ENCODE measurements at places on chromosomes 7 and 10.

DNA sequence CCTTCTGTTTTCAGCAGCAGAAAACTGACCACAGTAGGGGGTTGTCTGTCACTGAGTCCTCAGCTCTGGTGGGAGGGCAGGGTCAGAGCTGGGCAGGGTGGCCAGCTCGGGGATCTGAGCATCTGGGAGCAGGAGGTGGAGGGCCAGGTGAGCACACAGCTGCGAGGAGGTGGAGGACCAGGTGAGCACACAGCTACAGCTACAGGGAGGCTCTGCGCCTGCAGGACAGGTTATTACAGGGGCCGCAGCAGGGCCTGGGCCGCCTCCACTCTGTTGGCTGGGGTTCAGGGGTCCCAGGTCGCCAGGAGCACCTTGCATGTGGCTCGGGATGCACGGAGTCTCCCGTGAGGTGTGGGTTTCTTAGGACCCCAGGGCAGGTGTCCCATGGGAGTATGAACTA lies 52.4 kb upstream of the PRKAR1B start:
- no peak for DNase-seq

DNA sequence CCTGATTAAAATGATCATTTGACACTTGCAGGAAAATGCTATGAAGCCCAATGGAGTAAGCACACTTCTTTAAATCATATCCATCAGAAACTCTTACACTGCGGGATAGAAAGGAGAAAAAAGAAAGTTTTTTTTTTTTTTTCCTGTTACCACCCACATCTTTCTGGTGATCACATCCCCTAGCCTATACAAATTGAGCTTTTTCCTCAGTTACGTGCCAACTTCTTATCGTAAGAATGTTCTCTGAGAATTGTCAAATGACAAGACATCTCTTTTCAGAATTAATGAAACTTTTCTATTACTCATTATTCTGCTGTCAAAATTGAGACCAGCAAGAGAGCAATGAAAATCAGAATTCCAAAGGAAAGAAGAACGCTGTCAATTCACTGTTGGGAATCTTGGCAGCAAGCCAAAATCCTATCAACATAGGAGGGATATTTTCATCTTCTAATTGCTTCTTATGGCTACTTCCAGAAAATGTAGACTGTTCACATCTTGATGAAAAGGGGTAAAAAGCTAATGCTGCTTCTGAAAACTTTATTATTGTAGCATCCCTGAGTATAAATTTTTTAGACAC lies 179.5 kb downstream of the ADAM12 start:
- no peak for DNase-seq

GRCh38 chr7:26964156-26964808 lies 99.9 kb upstream of the SKAP2 start:
- no peak for DNase-seq

DNA sequence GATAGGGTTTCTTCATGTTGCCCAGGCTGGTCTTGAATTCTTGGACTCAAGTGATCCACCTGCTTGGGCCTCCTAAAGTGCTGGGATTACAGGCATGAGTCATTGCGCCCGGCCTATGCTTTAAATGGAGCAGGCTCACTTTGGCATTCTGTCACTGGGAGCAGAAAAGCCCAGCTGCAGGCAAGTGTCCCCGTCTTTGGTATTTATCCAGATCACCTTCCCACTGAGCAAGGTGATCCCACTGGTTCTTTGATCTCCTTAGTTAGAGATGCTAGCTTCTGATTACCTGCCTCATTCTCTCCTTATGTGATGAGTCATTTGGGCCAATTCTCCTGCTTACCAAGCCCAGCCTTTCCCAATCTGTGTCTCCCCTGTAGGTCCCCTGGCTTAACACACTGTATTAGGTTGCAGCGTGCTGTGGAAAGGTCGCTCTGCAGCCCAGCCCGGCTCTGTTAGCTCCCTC lies 39.3 kb downstream of the SPDYE5 start:
- no peak for DNase-seq

- peak; percentile 62 for DNase-seq
These were observed 3.7 kb downstream of the OGA start for GRCh38 chr10:101814466-101815071.

DNA sequence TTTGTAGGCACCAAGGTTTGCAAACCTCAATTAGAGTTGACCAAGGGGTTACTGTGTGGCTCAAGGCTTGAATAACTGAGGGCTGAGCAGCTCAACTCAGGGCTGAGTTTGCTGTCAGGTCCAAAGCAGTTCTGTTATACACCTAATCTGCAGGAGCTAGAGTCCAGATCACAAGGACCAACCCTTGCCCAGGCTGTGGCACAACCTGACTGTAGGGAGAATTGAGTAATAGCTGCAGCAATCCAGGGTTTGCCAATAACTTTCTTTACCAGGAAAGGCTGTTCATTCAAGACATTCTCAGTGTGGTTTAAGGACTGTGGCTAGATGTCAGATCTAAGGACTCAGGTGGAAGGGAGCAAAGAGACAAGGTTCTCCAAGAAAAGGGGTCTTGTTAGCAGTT lies 115.6 kb upstream of the IMMP2L start:
- no peak for DNase-seq

DNA sequence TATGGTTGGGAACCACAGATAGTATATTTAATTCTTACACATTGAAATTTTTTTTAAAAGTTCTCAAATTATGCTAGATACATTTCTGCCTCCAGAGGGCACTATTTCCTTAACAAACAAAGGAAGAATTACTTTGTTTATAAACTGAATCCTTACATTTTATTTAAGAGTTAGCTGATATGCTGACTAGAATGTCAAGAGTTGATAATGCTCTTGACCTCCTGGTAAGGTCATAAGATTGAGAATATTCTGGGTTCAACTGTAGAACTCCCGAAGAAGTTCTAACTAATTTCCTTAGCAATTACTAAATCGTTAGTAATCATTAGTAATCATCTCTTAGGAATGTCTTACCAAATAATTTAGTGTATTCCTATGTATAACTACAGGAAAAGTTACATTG lies 95.3 kb upstream of the CYP26C1 start:
- peak; percentile 48 for DNase-seq

DNA sequence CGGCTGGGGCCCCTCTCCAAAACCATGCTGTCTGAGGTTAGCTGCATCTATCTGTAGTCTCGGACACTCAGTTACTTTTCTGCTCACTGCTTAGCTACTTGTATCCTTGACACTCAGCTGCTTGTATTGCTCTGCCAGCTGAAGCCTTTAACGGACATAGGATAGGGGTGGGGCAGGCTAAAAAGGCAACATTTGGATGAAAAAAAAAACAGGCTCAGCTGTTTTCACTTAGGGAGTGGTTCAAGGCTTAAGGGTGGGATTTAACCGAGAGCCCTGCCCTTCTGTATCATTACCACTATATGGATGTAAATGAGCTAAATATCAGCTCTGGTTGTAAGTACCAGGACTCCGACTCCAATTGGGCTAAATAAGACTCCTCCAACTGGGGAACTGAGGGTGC lies 28.6 kb downstream of the LSMEM1 start:
- DNase-seq, result no peak

GRCh38 chr7:73308665-73309214 lies at the start of gene NSUN5:
TSS of gene NSUN5 (minus strand) at chr7:73308826. CDS start at chr7:73308790, 36 bp downstream.
- DNase-seq, result peak; percentile 92

Data from B cell (primary cell).